ENCODE measurements at places on chromosomes 1 and 21.

GRCh38 chr1:204711103-204711946, 25.8 kb upstream of the LRRN2 start:
- DNase-seq: no peak

- no peak for DNase-seq
Observed at GRCh38 chr21:26366781-26367180, 196.2 kb upstream of the APP start.

DNA sequence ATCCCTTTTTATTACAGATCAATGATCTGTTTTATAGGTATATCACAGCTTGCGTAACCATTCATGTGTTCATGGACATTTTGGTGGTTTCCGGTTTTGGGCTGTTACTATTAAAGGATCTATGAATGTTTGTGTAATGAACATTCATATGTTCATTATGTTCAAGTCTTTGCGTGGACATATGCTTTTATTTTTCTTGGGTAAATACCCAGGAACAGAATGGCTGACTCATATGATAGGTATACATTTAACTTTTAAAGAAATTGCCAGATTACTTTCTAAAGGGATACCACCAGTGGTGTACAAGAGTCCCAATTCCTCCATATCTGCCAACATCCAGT, 73.7 kb downstream of the SPATA46 start:
- no peak for DNase-seq

DNA sequence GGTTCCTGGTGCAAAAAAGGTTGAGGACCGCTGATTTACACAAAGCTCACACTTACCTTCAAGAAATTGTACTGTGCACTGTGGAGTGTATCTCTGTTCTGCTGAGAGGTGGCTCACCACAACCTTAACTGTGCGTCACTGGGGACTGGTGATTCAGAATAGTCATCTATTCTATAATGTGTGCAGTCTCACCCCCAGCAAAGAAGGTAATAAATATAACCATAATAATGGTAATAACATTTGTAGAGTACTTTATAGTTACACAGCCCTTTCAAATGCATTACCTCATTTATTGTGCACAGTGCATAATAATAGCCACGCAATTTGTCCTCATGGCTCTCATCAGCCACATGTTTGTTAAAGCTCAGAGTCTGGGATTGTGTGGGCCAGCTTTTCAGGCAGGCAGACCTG, 59.4 kb upstream of the DUSP10 start:
- DNase-seq: no peak

- DNase-seq: no peak
Observed at GRCh38 chr1:16266411-16267118, 29.6 kb upstream of the CPLANE2 start.

DNA sequence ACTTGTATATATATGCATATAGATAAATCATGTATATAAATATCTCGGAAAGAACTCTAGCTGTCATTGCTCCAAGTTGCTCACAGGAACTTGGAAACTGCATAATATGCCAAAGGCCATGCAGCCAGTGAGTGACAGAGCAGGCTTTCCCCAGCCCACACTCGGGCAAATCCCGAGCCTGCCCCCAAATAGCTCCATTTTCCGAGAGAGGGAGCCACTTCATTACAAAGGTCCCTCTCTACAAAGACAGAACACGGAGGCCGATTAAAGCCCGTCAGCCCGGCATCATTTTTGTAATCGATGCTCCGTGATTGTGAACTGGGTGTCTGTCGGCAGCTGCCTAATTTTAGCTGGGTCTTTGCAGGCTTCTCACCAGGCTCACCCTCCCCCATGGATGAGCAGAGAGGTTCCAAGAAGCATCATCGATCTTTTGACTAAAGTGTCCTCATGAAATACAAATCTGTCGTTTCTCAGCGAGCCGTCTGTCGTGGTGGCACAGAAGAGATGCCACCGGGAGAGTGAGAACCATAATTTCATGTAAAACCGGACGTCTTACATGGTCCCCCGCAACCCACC, 663.9 kb downstream of the PTPRU start:
- DNase-seq: no peak
